Gastrocnemius medialis (tissue), 4 donors: ENCODE measurements at places on chromosomes 12 and 14. TPM values are rescaled to one million over a fixed set of nuclear protein-coding genes. Genes with fewer than 3 reads are reported as not detected.

ACVRL1 gene
- 39.6 TPM for total RNA-seq

B3GNT4 gene
- not detected for total RNA-seq

RPL10L gene
- total RNA-seq = not detected

KCNJ8 gene
- 47.1 TPM for total RNA-seq

DACT1 gene
- total RNA-seq = 3.0 TPM

TAMALIN gene
- total RNA-seq = 9.7 TPM

PRB2 gene
- not detected for total RNA-seq

ANKRD33 gene
- not detected for total RNA-seq

KRT6A gene
- total RNA-seq = not detected

SLC41A2 gene
- total RNA-seq = 1.2 TPM

DBX2 gene
- total RNA-seq = 0.39 TPM

BCL2L14 gene
- total RNA-seq = not detected

PPFIA2 gene
- total RNA-seq = not detected

FOXN3 gene
- total RNA-seq = 99.6 TPM

FOXG1 gene
- not detected for total RNA-seq

DIO2 gene
- 5.5 TPM for total RNA-seq

LIMA1 gene
- 8.4 TPM for total RNA-seq

AMN gene
- total RNA-seq = 0.42 TPM

CFAP251 gene
- 0.49 TPM for total RNA-seq

TCL1B gene
- not detected for total RNA-seq

NXPH4 gene
- total RNA-seq = not detected

KRT6C gene
- not detected for total RNA-seq

STRN3 gene
- 98.7 TPM for total RNA-seq

IPO4 gene
- 55.2 TPM for total RNA-seq

SSPN gene
- total RNA-seq = 23.0 TPM

ARHGAP9 gene
- total RNA-seq = 2.7 TPM

KLRC3 gene
- not detected for total RNA-seq

SLC17A8 gene
- not detected for total RNA-seq

PIWIL1 gene
- total RNA-seq = not detected

PLEKHG7 gene
- not detected for total RNA-seq

A2ML1 gene
- not detected for total RNA-seq

GOLGA5 gene
- 32.7 TPM for total RNA-seq

ZBTB42 gene
- total RNA-seq = 10.3 TPM

SLC5A8 gene
- total RNA-seq = not detected

GPR137C gene
- 0.42 TPM for total RNA-seq

RERGL gene
- 0.98 TPM for total RNA-seq

SUPT16H gene
- 29.8 TPM for total RNA-seq

CD163L1 gene
- 0.17 TPM for total RNA-seq

CDCA3 gene
- 0.81 TPM for total RNA-seq

MYF5 gene
- 5.3 TPM for total RNA-seq

TMPO gene
- 14.3 TPM for total RNA-seq

KRT75 gene
- not detected for total RNA-seq

KRT81 gene
- not detected for total RNA-seq

CDH24 gene
- 1.7 TPM for total RNA-seq

RXYLT1 gene
- total RNA-seq = 13.5 TPM

PLEKHG3 gene
- 10.4 TPM for total RNA-seq

PLCZ1 gene
- total RNA-seq = not detected

B4GALNT3 gene
- 0.88 TPM for total RNA-seq

CMA1 gene
- not detected for total RNA-seq
